ENCODE measurements at places on chromosomes 7 and 10.

DNA sequence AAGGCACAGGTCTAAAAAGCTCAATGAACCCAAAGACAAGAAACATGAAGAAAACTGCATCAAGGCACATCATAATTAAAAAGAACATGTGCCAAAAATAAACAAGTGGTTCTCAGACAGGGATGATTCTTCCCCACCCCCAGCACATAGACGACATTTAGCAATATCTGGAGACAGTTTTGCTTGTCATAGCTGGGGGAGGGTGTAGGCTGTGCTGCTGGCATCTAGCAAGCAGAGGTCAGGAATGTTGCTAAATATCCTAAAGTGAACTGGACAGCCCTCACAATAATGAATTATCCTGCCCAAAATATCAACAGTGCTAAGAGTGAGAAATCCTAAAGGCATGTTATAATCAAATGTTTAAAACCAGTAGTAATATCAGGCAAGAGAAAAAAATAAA is 122.6 kb downstream of the MICU1 start:
- DNase-seq: no peak

DNA sequence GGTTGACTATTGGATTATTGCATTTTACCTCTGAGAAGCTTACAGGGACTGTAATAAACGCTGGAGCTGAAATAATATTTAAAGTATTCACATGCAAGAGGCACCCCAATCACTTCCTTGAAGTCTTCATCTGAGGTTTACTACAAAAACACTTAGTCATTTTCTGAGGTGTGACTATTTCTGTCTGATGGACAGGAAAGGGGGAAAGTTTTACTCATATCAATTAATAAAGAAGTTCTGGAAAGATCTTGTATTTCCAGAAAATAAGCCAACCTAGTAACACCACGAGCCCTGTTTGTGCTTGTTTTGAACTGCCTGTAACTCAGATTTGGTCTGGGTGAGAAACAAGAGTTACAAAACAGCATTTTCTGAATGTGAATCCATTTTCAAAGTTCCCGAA is 63.9 kb upstream of the PRKCQ start:
- DNase-seq: no peak

GRCh38 chr10:111344804-111345203 is 268.0 kb downstream of the ADRA2A start:
- no peak for DNase-seq

GRCh38 chr7:27263781-27264180 is 21.2 kb downstream of the EVX1 start:
- no peak for DNase-seq

GRCh38 chr10:130454543-130455000 is 318.4 kb downstream of the GLRX3 start:
- DNase-seq: no peak

DNA sequence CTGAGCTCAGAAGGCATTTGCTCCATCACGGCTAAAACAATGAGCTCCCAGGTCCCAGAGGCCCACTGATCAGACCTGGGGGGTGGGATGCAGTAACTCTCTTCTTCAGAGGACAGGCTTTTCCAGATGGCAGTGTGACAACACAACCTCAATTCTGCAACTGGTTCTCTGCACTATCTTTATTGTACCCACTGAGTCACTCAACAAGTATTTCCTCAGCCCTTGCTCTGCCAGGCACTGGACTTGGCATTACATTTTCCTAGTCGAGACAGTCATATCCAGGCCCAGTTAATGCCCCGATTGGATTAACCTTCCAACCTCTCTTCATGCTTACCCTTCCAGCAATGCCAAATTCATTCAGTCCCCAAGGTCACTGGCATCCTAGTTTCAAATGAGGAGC is 72.6 kb downstream of the JAZF1 start:
- no peak for DNase-seq

GRCh38 chr10:31383810-31384588 is 65.0 kb downstream of the ZEB1 start:
- no peak for DNase-seq
